Dermis blood vessel endothelial cell (primary cell): ENCODE measurements at places on chromosomes 5 and 9.

DNA sequence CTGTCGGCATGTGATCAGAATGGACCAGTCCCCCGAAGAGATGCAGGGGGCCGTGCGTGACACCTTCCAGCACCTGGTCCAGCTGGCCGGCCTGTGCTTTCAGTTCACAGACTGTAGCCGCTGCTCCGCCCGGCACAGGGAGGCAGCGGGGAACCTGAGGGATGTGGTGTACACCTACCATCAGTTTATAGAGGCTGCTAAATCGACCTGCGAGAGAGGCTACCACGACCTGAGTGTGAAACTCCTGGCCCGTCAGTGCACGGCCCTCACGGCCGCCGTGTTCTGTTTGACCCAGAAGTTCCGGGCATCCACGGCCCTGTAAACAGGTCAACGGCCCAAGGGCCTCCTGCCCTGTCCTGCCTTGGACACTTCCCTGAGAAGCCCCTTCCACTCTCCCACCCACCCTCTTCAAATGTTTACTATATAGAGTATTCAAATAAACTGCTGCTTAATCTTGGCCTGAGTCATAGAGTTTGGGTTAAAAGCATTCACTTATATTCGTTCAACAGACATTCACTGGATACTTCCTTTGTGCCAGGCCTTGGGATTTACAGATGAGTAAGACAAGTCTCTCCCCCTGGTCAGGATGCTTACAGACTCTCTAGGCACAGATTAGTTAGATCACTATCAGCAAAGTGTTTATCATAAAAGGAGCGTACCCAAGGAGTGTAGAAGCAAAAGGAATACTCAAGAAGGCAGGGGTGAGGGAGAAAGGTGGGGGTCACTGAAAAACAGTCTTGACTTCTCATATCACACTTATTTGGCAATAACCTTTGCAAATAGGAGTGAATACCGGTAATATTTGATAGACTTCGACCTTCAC lies 6.9 kb upstream of the TRMT10B start:
- DNase-seq: peak; percentile 2

DNA sequence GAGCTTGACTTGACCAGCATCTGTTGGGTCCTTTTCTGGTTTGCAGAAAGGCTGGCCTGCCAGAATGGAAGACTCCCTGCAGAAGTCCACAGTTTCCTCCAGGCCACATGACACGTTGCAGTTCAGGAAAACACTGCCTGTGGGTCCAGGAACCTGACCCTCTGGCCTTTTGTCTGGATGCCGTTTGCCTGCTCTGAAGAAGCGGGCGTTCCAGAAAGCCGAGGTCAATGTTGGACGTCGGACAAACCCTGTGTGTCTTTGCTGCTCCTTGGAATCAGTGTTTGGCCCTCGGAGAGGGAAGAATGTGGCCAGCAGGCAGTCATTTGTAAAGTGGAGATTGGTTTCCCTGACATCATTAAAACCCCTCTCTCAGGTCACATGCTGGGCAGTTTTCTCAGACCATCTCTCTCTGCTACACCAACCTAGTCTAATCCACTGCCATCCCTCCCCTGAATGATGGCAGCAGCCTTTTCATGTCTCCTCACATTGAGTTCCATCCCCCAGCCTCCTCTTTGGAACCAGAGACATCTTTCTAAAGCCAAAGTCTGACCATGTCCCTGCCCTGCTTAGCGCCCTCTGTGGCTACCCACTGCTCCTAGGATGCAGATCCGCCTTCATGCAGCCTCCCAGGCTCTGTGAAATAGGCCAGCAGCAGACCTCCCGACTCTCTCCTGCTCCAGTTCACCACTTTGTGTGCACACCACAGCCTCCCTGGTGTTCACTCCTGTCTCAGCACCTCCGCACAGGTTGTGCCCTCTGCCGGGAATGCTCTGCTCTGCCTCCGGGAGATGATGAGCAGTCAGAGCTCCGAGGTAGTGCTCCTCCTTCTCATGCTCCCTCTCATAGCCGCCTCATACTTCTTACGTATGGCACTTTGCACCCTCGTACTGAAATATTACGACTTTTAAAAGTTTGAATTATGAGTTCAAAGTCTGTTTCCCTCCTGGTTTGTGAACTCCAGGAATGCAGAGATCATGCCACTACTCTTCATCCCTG lies 75.6 kb downstream of the RALGPS1 start:
- no peak for DNase-seq

GRCh38 chr5:178186427-178186826 lies 744 bp downstream of the GMCL2 start:
- DNase-seq: no peak

DNA sequence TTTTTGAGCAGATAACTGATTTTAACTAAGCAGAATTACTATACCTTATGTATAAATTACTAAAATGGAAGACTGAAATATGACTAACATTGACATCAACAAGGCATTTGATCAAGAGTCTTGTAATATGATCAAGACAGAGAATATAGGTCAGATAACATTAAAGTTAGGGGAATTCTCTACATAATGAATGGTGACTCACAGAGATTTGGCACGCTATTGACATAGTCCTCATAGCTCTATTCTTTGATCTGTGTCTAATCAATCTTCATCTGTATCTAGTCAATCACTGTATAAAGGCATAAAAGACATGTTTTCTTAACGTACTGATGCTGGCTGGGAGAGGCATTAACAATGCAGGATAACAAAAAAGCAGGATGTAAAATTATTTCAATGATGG lies 17.4 kb downstream of the ABITRAM start:
- peak; percentile 62 for DNase-seq

GRCh38 chr9:104361207-104361606 lies 142.9 kb upstream of the OR13F1 start:
- DNase-seq: no peak

DNA sequence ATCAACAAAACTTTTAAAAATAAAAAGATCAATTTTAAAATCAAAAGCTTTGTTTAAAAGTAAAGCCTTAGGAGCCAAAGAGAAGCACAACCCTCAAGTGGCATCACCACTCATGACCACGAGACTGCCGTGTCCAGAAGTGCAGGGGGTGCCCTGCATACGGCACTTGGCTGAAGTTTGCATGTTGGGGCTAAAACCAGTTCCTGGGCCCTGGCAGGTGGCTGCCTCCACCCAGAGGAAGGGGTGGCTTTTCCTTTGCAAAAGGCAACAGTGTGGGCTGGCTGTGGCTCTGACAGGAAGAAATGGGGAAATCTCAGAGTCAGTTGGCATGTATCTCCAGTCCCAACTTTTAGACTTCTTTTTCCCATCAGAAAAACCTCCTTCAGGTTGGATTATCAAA lies 15.3 kb downstream of the TRMO start:
- no peak for DNase-seq

- no peak for DNase-seq
These were observed 566 bp downstream of the RPP25L start for GRCh38 chr9:34611251-34611810.

DNA sequence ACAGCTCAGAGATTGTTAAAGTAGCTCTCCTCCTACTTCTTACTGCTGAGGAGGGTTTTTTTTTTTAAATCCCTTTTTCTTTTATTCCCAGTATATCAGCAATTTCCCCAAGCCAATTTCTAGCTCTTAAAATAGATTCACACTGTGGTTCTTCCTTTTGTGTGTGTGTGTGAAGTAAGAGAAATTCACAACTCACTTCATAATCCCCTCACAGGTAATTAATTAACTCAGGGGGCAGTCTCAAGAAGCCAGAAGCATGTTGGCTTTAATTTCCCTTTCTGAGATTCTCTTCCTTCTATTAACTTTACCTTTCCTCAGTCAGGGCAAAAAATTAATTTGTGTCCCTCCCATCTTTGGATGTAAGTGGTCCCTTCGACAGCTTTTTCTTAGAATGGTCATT lies 71.0 kb upstream of the HMHB1 start:
- no peak for DNase-seq
